ENCODE measurements at places on chromosomes 7 and 10.

DNA sequence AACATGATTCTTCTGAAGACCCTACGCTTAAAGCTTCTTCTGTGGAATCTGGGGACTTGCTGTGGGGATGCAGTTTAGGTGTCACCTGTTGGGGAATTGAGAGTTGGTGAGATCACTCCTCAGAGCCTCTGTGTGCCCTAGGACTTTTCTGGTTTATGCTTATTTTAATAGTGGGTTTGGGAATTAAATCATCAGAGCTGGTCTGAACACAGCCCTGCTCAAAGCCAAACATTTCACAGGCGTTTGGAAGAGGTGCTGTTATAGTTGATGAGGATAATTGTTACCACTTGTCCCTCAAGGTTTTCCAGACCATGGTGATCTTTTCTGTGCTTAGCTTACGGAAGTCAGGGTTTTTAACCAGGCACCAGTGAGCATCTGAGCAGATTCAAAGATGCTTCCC, 106.1 kb downstream of the EBLN1 start:
- no peak for DNase-seq

DNA sequence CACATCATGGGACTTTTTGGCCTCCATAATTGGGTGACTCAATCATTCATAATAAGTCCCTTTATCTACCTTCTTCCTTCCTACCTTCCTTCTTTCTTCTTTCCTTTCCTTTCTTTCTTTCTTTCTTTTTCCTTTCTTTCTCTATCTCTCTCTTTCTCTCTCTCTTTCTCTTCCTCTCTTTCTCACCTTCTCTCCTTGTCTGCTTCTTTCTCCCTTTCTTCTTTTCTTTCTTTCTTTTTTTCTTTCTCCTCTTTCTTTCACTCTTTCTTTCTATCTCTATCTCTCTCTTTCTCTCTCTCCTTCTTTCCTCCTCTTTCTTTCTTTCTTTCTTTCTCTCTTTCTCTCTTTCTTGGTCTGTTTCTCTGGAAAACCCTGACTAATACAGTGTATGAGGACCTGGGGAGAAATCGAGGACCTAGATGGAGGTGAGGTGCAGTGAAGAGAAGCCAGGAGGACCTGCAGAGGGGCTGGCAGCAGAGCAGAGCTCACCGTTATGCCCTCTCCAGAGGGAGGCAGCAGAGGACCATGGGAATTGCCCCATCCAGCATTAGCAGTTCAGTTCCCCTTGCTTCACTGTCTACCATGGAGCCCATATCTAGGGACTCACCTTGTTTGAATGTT, 52.7 kb upstream of the BTRC start:
- DNase-seq, result peak; percentile 58

DNA sequence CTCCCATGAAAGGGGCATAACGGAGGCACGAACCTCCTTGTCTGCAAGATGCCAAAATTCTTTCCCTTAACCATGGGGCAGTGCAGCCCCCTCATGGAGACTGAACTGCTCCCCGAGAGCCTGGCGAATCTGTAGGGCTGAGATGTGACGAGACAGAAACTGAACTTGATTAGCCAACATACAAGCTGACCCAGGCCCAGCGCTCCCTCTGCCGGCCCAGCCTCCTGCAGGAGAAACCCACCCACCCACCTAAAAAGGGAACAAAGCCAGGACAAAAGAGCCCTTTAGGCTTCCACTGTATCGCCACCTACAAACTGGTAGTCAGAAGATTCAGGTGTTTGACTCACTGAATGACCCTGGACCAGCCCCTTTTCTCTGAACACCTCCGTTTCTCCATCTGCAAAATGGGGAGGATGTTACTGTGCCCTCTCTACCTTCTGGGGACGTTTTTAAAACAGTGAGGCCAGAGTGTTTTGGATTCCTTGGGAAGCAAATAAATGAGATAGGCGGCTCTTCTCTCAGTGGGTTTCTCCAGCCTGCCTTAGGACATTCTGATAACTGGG, 58.4 kb downstream of the C10orf105 start:
- DNase-seq, result no peak

GRCh38 chr7:101129603-101130117, 2.8 kb downstream of the SERPINE1 start:
- no peak for DNase-seq

All from trophoblast cell (in vitro differentiated cells and primary cell).